Esophagus muscularis mucosa (tissue), 4 donors: ENCODE measurements at places on chromosomes 1 and 21.

DNA sequence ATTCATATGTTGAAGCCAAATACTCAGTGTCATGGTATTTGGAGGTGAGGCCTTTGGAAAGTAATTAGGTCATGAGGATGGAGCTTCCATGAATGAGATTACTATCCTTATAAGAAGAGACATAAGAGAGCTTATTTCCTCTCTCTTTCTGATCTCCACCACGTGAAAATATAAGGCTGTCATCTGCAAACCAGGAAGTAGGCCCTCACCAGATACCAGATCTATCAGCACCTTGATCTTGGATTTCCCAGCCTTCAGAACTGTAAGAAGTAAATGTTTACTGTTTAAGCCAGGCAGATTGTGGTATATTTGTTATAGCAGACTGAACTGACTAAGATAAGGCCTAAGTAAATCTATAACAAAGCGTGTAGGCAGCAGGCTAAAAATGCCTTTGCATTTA lies 25.3 kb downstream of the RBM11 start:
- no peak for DNase-seq

GRCh38 chr1:16043521-16043920 lies at the start of gene CLCNKB:
TSS of gene CLCNKB (plus strand) at chr1:16043782. CDS start at chr1:16044493, 711 bp downstream.
- no peak for DNase-seq

DNA sequence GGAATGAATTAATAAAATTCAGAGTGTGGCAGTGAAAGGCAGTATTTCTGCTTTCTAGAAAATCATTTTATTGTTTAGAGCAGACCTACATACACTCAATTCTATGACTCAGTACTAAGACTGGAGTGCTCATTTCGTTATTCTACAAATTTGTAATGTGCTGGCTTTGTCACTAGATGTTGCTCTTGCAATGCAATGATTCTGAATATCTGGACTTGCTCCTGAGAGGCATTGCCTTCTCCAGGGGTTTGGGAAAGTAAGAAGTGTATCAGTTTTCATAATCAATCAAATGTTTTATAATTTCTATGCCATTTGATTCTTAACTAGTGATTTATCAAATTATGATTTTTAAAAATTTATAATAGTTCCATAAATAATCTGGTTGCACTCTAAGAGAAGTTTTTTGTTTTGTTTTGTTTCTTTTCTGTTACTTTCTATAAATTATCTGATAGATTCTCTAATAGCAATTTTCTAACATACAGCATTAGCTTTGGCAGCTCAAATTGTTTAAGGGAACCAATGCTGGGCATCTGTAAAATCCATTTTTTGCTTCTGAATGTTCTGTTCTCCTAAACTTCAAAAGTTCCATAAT lies 280.5 kb upstream of the SGIP1 start:
- no peak for DNase-seq

GRCh38 chr1:3292051-3292722 lies 162.3 kb upstream of the ARHGEF16 start:
- DNase-seq = no peak

DNA sequence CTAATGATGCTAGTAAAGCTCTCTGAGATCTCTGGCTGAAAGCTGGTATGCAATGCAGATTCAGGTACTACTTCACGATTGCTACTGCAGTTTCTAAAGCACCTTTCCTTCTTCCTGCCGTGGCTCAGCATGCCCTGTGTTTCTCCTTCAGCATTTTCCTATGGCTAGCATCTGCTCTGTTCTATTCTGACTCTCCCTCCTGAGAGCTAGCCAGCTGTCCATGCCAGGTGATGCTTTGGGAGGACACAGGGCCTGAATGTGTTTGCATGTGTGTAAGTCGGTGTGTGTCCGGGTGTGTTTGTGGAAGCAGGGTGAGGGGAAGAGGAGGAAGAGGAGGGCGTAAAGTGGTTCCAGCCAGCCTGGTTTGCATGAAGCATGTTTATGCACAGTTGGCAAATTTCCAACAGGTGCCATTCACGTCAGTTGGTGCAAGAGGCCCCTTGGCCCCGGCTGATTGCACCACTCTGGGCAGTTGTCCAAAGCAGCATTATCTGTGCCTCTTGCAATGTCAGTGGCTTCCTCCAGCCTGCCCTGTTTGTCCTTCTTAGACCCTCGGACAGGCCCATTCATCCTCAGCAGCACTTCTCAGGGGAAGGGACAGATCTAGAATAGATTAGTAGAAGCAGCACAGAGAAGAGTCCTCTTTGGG lies 433.3 kb downstream of the DISC1 start:
- no peak for DNase-seq

- no peak for DNase-seq
Measured at GRCh38 chr21:34983680-34984086, 65.4 kb downstream of the RUNX1 start.

- no peak for DNase-seq
Measured at GRCh38 chr1:116764906-116765862, 11.0 kb downstream of the CD2 start.

DNA sequence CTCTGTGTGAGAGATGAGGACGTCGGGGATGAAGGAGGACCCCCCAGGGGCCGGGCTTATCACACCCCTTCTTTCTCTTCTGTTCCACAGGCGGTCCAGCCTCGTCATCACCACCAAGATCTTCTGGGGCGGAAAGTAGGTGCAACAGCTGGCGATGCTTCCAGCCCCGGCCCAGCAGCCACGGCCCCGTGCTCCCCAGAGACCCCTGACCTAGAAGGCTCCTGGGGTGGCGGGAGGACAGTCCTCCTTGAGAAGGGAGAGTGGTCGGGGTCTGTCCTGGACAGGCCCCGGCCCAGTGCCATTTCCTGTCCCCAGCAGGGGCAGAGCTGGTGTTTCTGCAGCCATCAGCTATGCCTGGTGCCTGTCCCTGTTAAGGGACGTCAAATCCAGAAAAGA lies 41.7 kb downstream of the KCNAB2 start:
- no peak for DNase-seq

DNA sequence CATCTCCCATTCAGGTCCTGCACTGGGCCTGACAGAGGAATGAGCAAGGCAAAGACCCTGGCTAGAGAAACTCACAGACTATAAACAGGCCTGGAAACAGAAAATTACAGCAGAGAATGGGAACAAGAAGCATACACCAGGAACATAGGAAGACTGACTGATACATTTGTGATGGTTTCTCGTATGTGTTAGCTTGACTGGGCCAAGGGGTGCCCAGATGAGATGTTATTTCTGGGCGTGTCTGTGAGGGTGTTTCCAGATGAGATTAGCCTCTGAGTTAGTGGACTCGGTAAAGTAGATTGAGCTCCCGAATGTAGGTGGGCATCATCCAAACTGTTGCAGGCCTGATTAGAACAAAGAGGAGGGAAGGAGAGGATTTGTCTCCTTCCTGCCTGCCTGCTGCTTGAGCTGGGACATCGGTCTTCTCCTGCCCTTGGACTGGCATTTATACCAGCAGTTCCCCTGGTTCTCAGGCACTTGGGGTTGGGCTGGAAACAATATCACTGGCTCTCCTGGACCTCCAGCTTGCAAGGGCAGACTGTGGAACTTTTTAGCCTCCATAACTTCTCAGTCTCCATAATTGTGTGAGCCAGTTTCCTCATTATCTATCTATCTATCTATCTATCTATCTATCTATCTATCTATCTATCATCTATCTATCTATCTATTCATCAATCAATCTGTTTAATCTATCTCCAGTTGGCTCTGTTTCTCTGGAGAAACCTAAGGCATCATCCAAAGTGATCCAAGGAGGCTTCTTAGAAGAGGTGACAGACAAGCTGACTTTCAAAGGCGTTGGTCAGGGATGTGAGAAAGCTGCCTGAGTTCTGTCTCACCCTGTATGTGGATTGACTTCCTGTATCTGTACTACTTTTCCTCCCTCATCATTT lies 9.7 kb upstream of the FOXO6 start:
- no peak for DNase-seq

GRCh38 chr1:26838474-26839338 lies 12.2 kb downstream of the ZDHHC18 start:
- no peak for DNase-seq

- DNase-seq = no peak
Measured at GRCh38 chr1:15153842-15154479, 414 bp downstream of the TMEM51 start.

DNA sequence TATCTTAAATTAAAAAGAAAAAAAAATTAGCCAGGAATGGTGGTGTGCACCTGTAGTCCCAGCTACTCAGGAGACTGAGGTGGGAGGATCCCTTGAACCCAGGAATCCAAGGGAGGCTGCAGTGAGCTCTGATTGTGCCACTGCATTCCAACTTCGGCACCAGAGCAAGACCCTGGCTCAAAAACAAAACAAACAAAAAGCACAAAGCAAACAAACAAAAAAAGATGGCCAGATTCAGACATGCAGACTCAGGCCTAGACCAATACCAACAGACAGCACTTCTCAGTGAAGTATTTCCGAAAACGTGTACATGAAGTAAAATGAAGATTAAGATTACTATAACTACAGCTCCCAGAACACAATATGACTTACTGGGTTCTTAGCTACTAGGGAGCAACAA lies 10.6 kb downstream of the SLC35D1 start:
- no peak for DNase-seq

DNA sequence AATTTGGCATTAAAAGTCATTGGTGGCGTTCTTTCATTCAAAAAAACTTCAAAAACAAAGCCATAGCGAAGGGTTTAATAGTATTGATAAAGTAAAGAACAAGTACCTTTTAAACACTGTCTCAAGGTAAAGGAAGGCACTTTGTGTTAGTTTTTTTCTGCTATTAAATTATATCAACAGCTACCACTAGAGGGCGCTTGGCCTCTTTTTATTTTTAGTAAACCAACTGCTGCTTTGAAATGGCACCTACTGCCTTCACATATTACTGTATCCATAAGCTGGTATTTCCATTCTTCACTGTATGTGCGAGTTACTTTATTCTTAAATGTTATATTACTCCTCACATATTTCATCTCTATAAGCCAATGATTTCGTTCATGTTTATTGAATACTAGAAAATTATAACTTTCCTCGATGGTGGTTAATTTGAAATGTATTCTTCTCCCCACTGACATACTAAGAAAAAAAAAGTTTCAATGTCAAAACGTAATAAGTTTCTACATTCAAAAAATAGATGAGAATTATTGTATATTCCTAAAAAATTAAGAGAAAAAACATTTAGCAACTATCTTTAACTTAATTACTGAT lies 125.7 kb upstream of the CXADR start:
- DNase-seq = no peak

GRCh38 chr21:25573409-25574206 lies 33.7 kb downstream of the MRPL39 start:
- DNase-seq = no peak

GRCh38 chr1:23692308-23692871 lies 784 bp downstream of the RPL11 start:
- no peak for DNase-seq

GRCh38 chr1:169890761-169891538 lies 2.7 kb downstream of the SCYL3 start:
- DNase-seq = no peak

DNA sequence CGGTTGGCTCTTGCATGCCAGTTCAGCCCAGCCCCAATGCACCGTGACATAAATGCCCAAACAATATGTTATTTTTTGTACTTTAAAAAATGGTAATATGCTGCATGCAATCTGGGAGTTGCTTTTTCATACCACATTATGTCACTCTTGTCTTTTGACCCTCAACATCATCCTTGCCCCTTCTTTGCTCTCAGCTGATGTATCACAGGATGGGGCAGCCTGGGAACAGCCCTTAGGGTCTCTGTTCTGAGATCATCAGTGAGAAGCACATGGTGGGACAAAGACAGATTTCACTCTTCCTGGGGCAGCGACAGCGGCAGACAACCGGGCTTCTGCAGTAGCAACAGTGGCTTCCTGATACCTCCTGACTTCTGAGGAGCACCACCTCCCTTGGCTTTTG lies 79.5 kb downstream of the SETD4 start:
- DNase-seq = no peak

DNA sequence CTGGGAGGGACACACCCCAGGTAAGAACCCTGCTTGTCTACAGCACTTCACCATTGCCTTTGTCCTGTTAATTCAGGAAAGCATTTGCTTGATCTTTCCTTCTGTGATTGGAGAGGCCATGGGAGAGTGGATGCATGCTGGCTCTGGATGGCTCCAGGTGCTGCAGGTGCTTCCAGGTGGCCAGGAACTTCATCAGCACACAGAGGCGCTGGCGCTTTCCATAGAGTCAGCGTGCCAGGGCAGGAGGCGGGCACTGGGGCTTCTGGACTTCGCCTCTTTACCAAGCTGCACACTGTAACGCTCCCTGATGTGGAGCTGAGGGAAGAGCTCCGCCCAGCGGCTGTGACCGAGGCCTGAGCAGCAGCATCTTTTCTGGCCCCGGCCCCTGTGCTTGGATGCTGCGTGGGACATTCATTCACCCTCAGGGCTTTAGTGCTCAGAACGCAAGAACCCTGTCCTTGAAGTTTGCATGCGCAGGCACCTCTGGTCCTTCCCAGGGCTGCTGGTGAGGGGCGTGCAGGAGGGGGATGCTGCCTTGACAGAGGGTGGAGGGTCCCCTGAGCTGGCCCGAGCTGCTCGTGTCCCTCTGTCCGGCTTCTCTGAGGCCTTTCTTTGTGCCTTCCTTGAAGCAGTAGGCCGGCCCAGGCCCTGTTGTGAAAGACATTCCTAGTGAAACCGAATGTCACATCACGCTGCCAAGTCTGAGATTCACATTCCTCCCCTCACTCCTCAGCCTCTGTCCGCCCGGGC lies 1.6 kb upstream of the MX2 start:
- DNase-seq = no peak

- no peak for DNase-seq
Measured at GRCh38 chr1:232192781-232193450, 437.0 kb downstream of the SIPA1L2 start.

- DNase-seq = no peak
Measured at GRCh38 chr1:55203064-55203463, 12.1 kb downstream of the USP24 start.

- DNase-seq = peak; percentile 80
Measured at GRCh38 chr1:147892216-147892615, 10.4 kb upstream of the GJA8 start.

DNA sequence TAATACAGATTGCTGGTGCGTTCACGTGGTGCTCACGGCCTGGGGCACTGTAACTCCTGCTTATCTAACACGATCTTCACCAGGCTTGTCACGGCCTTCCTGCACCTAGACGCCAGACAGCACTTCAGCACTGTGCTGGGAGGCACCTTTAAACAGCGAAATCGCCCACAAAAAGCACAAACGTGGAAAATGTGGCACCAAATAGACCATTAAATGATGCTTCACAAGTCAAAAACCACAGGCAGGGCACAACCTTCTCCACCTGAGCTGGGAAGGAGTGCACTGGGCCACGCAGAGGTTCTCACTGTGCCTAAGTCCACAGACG lies 20.0 kb downstream of the IBA57 start:
- no peak for DNase-seq

GRCh38 chr1:227895828-227896685 lies 51.7 kb downstream of the WNT9A start:
- DNase-seq = no peak

GRCh38 chr1:157472056-157472701 lies 80.1 kb downstream of the FCRL5 start:
- no peak for DNase-seq

GRCh38 chr1:181551249-181551648 lies 67.9 kb downstream of the CACNA1E start:
- DNase-seq = no peak

GRCh38 chr1:64497088-64497883 lies 27.4 kb downstream of the CACHD1 start:
- DNase-seq = no peak
